Smooth muscle cell of bladder (primary cell): ENCODE measurements at places on chromosomes 4 and X. TPM values are rescaled to one million over a fixed set of nuclear protein-coding genes. Genes with fewer than 3 reads are reported as not detected.

TMEM47 gene
- 63.4 and 105 TPM in 2 replicates for total RNA-seq

RAI2 gene
- total RNA-seq, result 0.14 and 0.92 TPM in 2 replicates

MTHFD2L gene
- total RNA-seq, result 9.2 and 15.0 TPM in 2 replicates

TLR10 gene
- total RNA-seq, result not detected in 2 replicates

ZGRF1 gene
- total RNA-seq, result 3.6 and 4.8 TPM in 2 replicates

RS1 gene
- total RNA-seq, result not detected in 2 replicates

PI4K2B gene
- 17.1 and 20.9 TPM in 2 replicates for total RNA-seq

SMIM43 gene
- 5.4 and 11.2 TPM in 2 replicates for total RNA-seq

CXCL8 gene
- total RNA-seq, result 29.5 and 107 TPM in 2 replicates

SORCS2 gene
- total RNA-seq, result 1.1 and 3.8 TPM in 2 replicates

ART3 gene
- total RNA-seq, result 0.09 and 0.28 TPM in 2 replicates

GPR34 gene
- not detected in 2 replicates for total RNA-seq

YIPF7 gene
- not detected in 2 replicates for total RNA-seq

CPLX1 gene
- total RNA-seq, result not detected in 2 replicates

GYPB gene
- total RNA-seq, result not detected in 2 replicates

VSIG4 gene
- total RNA-seq, result not detected in 2 replicates

OPN1MW gene
- not detected in 2 replicates for total RNA-seq

HUWE1 gene
- 69.0 and 82.3 TPM in 2 replicates for total RNA-seq

CHRDL1 gene
- 0.14 and 0.46 TPM in 2 replicates for total RNA-seq

MAOB gene
- 0.28 and 0.55 TPM in 2 replicates for total RNA-seq

DIAPH2 gene
- total RNA-seq, result 11.6 and 13.8 TPM in 2 replicates

EREG gene
- total RNA-seq, result 0.28 and 8.4 TPM in 2 replicates

DCHS2 gene
- under 0.01 TPM in 2 replicates for total RNA-seq

AFF2 gene
- under 0.01 TPM in 1 of 2 replicates, not detected in the other for total RNA-seq

NDNF gene
- total RNA-seq, result 0.18 TPM in 1 of 2 replicates, not detected in the other

VGLL1 gene
- not detected in 2 replicates for total RNA-seq

NFKB1 gene
- 32.1 and 34.3 TPM in 2 replicates for total RNA-seq

MAGEA8 gene
- total RNA-seq, result not detected in 2 replicates

PGAM4 gene
- not detected in 2 replicates for total RNA-seq

CFAP99 gene
- total RNA-seq, result 0.18 TPM in 1 of 2 replicates, not detected in the other

SPIN2A gene
- 0.57 and 1.0 TPM in 2 replicates for total RNA-seq

ATOH1 gene
- total RNA-seq, result not detected in 2 replicates

WDR44 gene
- 11.0 and 11.6 TPM in 2 replicates for total RNA-seq

TXK gene
- total RNA-seq, result not detected in 2 replicates

KLF8 gene
- total RNA-seq, result 0.71 and 0.74 TPM in 2 replicates

AREG gene
- 5.7 TPM in 1 of 2 replicates, not detected in the other for total RNA-seq

CRMP1 gene
- total RNA-seq, result under 0.01 and 0.14 TPM in 2 replicates

SLC16A2 gene
- total RNA-seq, result 7.4 and 8.3 TPM in 2 replicates

RENBP gene
- total RNA-seq, result 2.0 and 2.6 TPM in 2 replicates

ERAS gene
- not detected in 2 replicates for total RNA-seq

CCDC160 gene
- total RNA-seq, result under 0.01 TPM in 1 of 2 replicates, not detected in the other

GRIA3 gene
- 2.0 and 8.1 TPM in 2 replicates for total RNA-seq

RTL9 gene
- under 0.01 and 0.14 TPM in 2 replicates for total RNA-seq

BEX1 gene
- 0.92 and 2.8 TPM in 2 replicates for total RNA-seq

NLRP2B gene
- under 0.01 TPM in 2 replicates for total RNA-seq

GAGE12E gene
- not detected in 2 replicates for total RNA-seq
